ENCODE measurements at places on chromosomes 7 and 10.

DNA sequence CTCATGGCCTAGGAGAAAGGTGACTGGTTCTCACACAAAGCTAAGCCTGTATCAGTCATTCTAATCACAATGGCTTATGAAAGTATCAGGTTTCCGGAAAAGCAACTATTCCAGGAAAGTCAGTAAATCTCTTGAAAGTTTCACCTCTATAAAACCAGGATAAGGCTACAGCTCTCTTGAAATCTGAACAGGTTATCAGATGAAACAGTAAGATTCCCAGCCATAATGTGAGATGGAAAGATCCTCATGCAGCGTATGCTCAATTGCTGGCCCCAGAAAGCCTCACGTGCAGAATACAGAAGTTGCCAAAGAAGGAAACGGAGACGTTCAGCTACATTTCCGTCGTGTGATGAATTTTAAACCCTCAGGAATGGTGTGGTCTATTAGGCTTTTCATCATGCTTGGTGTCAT is 90.0 kb downstream of the PFKFB3 start:
- no peak for DNase-seq

DNA sequence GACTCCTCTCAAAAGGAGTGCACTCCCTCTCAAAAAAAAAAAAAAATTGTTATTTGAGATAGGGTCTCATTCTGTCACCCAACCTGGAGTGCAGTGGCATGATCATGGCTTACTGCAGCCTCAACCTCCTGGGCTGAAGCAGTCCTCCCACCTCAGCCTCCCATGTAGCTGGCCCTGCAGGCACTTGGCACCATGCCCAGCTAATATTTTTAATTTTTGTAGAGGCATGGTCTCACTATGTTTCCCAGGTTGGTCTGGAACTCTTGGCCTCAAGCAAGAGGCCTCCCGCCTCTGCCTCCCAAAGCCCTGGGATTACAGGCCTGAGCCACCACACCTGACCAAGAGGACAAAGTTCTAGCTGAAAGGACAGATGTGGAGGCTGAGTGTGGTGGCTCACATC is 120.3 kb downstream of the EPC1 start:
- DNase-seq, result no peak

GRCh38 chr10:6211671-6212635 is 9.2 kb downstream of the PFKFB3 start:
- DNase-seq, result no peak

- DNase-seq, result no peak
These were observed 1.3 kb downstream of the FGFR2 start for GRCh38 chr10:121596689-121597503.

DNA sequence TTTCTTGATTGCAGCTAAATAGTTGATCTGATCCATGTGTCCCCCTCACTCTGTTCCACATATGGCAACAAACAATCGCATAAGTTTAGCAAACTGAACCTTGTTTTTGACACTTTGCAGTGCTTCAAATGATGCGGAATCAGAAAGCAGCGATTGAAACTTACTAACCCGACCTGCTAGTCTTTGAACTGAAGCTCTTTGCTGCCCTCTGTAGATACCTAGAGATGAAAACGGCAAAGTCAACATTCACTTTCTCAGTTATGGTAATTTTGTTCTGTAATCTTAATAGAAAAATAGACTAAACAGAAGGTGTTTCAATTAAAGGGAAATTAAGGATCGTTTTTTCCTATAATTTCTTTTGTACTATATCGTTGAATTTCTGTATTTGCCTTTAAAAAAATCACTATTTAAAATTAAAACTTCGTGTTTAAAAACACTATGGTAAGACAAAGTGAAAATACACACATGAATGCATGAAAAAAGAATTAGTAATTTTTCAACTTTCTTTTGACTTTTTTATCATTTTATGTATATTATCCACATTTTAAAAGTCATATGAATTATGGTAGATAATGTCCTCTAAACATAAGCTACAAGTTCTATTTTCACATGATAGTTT is 276.5 kb downstream of the MAGI2 start:
- no peak for DNase-seq

DNA sequence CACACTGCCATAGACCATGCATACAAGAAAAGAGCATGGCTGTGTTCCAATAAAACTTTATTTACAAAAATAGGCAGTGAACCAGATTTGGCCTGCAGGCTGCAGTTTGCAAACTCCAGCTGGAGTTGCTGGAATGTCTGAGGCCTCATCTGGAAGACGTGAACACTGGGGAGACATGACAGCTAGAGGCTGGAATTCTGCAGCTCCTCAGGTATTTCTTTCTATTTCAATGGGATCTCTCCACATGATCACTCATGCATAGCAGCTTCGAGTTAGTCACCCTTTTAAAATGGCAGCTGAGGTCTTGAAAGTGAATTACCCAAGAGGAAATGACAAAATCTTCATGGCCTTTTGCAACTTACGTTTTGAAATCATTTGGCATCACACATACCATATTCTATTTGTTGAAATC is 52.6 kb upstream of the BET1 start:
- DNase-seq, result no peak

DNA sequence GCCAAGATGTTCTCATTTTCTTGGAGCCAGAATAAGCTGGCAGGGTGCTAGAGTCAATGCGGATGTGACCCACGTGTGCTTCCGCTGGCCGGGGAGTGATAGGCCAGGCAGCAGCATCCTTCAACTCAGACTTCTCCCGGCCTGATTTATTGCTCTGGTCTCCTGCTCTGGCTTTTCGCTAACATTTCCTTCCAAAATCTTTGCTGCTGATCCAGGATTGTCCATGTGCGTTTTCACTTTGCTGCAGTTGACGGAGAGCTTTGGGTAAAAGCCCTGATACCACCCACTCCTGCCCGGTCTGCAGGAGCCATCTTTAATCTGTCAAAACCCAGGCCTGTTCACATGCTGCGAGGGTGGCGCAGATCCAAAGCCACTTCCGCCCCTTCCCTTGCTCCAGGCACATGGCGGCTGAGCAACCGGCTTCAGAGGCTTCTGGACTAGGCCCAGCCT is 106.8 kb downstream of the CYP26A1 start:
- no peak for DNase-seq

DNA sequence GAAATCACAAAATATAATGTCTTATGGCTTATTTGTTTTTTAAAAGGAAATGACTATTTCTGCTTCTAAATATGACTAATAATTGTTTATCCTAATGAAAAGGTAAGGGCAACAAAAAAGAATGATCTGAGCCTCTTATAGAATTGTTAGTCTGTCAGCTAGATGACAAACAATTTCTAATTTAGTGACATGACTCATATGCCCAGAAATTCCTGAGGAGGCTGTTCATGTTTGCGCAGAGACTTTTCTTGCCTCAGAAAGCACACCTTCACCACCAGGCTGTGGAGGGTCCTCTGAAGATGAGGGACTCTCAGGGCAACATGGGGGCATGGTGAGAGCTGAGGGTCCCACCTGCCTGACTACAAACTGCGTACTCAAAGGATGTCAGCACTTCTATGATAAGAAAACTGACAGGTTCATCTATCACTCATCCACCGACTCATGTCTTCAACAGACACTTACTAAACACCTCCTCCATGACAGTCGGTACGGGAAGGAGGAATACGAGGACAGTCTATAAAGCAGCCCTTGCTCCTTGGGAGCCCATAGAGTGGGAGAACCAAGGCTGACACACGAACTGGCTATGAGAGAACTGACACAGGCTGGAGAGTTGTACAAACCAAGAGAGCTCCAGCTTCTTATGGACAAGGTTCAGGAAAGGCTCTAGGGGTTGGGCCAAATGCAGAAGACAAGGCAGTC is 102.0 kb downstream of the PKD1L1 start:
- DNase-seq, result no peak

- no peak for DNase-seq
These were observed 256.2 kb downstream of the SDHAF3 start for GRCh38 chr7:97373736-97374135.

DNA sequence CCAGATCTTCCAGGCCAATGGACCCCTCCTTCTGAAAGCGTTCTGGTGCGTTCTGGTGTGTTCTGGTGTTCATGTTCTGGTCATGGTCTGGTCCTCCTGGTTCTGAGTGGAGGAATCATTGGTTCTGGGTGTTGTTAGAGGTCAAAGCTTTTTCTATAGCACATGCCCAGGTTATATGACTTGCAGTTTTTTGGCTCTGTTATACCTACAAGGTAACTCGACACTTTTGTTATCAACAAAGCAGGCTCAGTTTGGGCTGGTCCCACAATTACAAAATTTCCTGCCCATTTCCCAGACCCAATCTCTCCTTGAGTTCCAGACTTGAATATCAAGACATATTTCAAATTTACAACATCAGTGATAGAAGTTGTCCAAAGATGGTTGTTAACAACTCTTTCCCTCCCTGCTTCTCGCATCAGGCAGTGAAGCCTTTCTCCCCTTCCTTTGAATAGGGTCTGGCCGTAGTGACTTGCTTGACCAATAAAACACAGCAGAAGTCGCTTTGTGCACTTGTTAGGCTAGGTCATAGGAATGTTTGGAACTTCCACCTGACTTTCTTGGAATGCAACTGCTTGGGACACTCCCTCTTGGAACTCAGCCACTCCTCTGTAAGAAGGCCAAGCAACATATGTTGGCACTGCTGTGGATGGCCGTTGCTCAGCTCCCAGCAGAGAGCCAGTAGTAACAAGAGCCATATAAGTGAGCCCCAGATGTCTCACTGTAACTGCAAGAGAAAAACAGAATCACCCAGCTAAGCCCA is 83.1 kb upstream of the STEAP1B start:
- no peak for DNase-seq

DNA sequence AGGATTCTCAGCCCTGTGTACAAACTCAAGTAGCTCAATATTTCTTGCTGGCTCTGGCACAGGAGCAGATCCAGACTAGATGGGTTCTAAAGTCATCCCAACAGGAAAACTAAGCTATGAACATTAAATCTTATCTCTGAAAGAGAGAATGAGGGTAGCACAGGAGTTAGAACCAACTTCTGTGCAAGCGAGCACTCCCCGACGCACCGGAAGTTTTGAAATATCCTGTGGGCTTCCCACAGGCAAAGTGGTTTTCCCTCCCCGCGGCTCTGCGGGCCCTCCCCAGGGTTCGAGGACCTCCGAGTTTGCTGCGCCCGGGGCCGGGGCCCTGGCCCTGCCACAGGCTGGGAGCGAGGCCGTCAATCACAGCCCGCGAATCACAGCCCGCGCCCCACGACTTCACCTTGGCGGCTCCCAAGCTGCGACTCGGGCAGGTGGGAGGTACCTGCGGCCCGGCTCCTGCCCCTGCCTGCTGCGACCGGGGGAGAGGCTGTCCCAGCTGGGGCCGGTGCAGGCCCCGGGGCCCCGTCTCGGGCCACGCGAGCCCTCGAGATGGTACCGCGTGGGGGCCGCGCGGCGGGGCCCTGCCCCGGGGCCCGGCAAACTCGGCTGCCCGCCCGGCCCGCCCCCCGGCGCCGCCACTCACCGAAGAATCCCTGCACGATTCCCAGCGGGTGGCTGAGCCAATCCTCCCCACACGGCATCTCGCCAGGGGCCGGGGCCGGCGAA is 598 bp downstream of the MCMBP start:
- DNase-seq, result peak; percentile 63

- DNase-seq, result no peak
These were observed 864.8 kb upstream of the AUTS2 start for GRCh38 chr7:68733219-68734153.

DNA sequence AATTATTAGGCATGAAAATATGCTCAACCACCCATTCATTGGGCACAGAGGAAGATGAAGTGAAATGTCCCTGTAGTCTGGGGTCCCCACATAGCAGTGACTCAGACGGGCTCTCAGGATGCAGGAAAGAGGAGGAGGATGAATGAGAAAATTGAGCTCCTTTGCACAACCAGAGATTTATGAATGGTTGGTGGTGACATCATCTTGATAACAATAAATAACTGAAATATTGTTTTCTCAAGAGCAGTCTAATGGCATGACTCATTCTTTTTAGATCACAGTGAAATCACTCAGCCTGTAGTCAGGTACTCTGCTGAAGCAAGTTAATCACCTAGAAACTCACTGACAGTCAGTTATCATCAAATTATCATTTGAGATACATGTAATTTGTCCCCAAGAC is 254.1 kb downstream of the RELN start:
- no peak for DNase-seq

GRCh38 chr10:85152496-85152895 is 824.1 kb downstream of the CCSER2 start:
- DNase-seq, result no peak

DNA sequence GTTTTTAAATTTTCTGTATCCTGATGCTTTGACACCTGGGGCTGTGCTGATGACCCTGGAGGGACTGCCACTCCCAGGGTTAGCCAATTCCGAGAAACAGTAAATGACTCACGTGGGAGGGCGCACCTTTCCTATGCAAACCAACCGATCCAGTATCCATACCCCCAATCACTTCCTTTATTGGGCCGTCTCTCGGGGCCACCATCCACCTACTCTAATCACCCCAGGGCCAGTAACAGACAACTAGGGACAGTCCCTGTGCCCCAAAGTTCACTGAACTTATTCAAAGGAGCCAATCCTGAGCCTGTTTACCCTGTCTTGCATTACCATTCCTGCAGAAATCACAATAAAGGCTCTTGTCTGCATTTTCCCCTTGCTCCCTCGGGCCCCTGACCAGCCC is 6.6 kb upstream of the LGI1 start:
- DNase-seq, result no peak

- DNase-seq, result no peak
These were observed 62.5 kb downstream of the DAGLB start for GRCh38 chr7:6385110-6385781.

- no peak for DNase-seq
These were observed 43.4 kb downstream of the HIPK2 start for GRCh38 chr7:139734395-139734794.

GRCh38 chr7:87702326-87702725 is 74.1 kb downstream of the RUNDC3B start:
- no peak for DNase-seq

GRCh38 chr10:86662186-86663045 is 5.9 kb upstream of the LDB3 start:
- DNase-seq, result no peak

DNA sequence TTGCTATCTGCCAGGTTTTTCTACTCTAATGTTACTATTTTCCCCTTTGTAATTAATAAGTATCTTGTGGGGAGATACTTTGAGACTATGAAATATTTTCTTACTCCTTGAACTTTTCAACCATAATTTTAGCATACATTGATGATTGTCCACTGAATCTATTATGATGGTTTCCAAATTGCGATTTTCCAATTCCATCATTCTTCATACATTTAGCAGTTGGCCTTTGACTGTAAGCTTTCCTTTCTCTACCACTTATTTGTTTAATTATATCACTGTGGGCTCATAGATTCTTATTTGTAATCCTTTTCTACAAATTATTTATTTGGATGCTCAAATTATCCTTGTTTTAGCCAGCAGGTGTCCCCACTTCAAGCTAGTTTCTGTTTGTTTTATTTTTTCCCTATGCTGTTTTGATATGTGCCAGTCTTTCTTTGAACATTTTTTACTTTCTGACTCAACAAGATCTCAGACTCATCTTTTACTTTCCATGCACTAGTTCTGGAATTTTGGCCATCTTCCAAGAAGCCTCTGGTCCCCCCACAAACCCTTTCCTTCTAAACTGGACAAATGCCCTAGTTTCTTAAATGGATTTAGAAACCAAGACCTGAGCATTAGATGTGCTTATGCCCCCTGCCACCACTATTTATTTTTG is 11.4 kb upstream of the MRPS16 start:
- no peak for DNase-seq

Data from activated naive CD4-positive, alpha-beta T cell treated with Interleukin-2 at 50 U/mL for 16 hours (primary cell).